Stimulated activated CD4-positive, alpha-beta T cell treated with anti-CD3 and anti-CD28 coated beads, Interleukin-4, amount 100 ng/mL, for 1 hour (primary cell): ENCODE measurements at places on chromosomes 3 and 15.

- no peak for DNase-seq
Measured at GRCh38 chr15:43552986-43553385, 35.6 kb downstream of the MAP1A start.

GRCh38 chr3:176683382-176683781 is 513.9 kb downstream of the TBL1XR1 start:
- no peak for DNase-seq

- DNase-seq = no peak
Measured at GRCh38 chr3:86828751-86829150, 162.2 kb downstream of the VGLL3 start.

DNA sequence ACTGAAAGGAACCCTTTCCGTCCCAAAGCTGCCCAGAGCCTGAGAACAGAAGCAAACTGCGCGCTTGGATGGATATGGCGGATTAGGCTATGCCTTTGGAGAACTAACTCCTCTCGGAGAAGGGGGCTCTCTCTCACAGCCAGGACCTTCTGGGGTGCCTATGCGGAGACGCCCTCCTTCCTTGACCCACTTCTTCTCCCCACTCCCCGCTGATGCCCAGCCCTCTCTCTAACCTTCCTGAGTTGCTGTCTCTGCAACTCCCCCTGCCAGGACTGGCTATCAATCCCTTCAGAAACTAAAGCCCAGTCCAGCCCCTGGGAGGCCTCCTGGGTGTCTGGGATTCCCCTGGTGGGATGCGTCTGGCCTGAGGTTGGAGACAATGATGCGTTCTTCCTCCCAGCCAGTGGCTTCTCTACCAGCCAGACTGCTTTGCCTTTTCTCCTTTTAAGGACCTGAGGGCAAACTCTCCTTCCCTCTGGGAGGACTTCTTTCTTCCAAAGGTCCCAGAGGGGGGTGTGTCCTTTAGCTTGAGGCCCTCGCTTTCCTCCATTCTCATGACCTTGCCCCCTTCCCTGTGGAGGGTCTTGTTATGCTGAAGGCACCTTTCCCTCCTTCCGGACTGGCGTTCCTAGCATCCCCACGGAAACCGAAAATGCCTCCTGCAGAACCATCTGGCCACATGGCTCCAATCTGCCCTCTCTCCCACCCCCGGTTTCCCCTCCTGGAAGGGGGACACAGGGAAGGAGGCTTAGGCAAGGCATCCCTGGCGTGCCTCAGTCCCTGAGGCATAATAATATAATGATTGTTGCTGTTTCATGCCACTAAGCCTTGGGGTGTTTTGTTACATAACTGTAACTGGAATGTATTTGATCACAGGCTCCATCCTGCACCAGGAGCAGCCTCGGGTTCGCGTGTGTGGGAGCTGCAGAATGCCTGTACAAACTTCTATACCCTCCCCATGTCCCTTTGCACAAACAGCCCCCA is 63.4 kb upstream of the C15orf39 start:
- no peak for DNase-seq
